ENCODE measurements at places on chromosomes 3 and 15. TPM values are rescaled to one million over a fixed set of nuclear protein-coding genes. Genes with fewer than 3 reads are reported as not detected.

The WDR5B gene
- 2.6 TPM for total RNA-seq

The CAMK1 gene
- 0.81 TPM for total RNA-seq

The PRICKLE2 gene
- total RNA-seq = 0.34 TPM

The SPG21 gene
- total RNA-seq = 91.2 TPM

The GP5 gene
- not detected for total RNA-seq

The ISL2 gene
- 3.4 TPM for total RNA-seq

The A4GNT gene
- not detected for total RNA-seq

The POPDC2 gene
- total RNA-seq = 0.16 TPM

The VEPH1 gene
- total RNA-seq = not detected

The ADAMTSL3 gene
- not detected for total RNA-seq

The PPP1R14D gene
- total RNA-seq = 2.5 TPM

The CPLX3 gene
- 0.25 TPM for total RNA-seq

The CTXN2 gene
- total RNA-seq = not detected

The MAGI1 gene
- 15.6 TPM for total RNA-seq

The CHRNA7 gene
- 2.4 TPM for total RNA-seq

The MYNN gene
- total RNA-seq = 7.9 TPM
